ENCODE measurements at places on chromosomes 6 and 20.

DNA sequence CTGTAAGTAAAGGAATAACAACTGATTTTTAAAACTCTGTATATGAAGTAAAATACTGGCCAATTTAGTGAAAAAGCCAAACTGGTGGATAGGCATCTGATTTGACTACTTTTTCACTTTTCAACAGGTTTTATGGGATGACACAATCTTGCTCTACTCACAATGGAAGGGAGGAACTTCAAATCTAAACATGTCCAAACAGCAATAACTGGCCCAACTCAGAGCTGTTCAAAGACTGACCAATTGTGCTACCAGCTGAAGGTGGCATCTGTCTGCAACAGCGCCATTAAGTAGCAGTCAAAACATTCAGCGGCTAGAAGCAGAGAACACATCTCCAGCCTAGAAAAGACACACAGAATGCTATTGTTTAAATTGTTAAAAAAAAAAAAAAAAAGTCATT is 44.6 kb downstream of the SESN1 start:
- no peak for DNase-seq

- DNase-seq, result no peak
Measured at GRCh38 chr6:25619217-25619616, 32.8 kb upstream of the SCGN start.

DNA sequence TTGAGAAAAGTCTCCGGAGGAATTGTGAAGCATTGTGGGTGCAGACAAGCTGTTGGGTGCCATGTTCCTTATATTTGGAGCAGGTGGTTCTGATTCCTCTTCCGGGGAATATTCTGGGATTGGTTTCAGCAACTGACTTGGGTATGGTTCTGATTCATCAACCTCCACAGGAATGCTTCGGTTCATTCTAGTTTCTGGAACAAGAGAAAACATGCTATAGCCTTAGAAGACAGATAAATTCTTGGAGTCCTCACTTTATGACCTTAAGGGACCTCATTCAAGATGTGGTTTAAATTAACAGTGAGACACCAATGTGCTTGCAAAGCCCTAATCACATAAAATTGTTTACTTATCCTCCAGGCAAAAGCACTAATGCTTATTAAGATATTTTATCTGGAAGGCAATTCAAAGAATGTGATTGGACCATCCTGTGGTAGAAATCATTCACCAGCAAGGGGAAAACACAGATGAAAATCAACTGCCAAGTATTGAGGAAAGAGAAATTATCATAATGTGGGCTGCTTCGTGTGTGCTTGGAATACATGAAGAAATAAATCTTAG is 13.7 kb downstream of the TRAF3IP2 start:
- DNase-seq, result no peak

- no peak for DNase-seq
Measured at GRCh38 chr6:136250686-136251008, 536 bp upstream of the MTFR2 start.

GRCh38 chr6:155406801-155407200 is 48.8 kb downstream of the NOX3 start:
- no peak for DNase-seq

DNA sequence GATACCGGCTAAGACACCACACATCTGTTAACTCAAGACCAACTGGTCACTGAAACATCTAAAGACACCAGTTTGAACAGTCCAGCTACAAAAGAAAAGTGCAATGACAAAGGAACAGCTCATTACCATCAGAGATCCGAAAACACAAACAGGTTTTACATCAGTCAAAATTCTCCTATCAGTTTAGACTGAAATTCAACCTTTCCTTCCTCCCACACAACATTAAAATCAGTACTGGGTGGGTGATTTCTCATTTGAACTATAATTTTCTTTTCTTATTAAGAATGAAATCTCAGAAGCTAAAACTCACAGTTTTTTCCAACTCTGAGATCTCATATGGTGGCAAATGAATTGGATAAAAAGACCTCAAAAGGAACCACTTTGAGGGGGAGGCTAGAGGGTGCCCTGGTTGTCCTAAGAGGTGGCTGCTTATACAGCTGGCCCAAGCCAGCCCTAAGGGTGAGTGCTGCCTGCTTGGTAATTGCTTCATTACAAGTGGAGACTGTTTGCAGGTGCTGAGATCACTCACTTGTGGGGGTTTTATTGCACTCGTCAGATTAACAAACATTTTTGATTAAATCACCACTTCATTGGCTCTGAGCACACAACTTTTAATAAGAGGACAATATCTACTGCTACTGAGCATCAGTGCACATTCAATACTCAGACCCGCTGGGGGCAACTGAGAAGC is 4.3 kb downstream of the CCDC167 start:
- no peak for DNase-seq

- DNase-seq, result no peak
Measured at GRCh38 chr6:178119-178518, 114.2 kb upstream of the DUSP22 start.
